ENCODE measurements at places on chromosomes 7 and 10. TPM values are rescaled to one million over a fixed set of nuclear protein-coding genes. Genes with fewer than 3 reads are reported as not detected.

DNA sequence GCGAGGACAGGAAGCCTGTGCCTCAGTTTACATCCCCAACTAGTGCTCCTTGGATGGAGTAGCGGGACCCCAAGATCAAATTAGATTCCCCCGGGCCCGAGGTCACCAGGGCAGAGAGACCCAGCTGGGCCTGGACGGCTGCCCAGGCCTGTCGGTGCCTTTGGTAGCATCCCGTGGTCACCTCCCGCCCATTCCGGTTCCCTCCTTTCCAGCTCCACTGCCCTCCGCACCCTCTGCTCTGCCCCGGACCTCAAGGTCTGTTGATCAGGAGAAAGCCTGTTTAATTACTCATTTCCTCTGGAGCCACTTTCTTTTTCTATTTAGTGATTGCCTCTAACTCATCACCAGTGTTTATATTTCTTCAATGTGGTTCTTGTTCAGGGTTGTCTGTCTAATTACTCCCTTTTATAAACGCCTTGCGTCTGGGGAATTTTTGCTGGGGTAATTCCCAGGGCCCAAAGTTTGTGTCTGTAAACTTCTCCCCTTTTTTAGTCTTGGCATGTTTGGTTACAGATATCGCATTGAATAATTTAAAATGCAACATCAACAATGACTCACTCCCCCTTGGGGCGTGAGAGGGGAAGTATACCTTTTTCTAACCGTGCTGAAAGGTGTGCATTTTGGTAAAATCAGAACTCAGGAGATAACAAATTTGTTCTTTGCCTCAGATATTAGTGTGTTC lies 1.9 kb downstream of the FOXK1 start:
- no peaks in the 10 kb centered on the region for H3K36me3 ChIP-seq
- peaks cover 2% of the 10 kb centered on the region for H3K4me1 ChIP-seq
- DNase-seq: peak; percentile 35
- H3K27ac ChIP-seq: peak overlapping the region; percentile 96
- peak overlapping the region; percentile 90 for H3K4me3 ChIP-seq

ADO gene
- total RNA-seq: 13.9 TPM

RBP3 gene
- total RNA-seq: not detected

- H3K27ac ChIP-seq: no peak overlapping the region
- no peaks in the 10 kb centered on the region for H3K36me3 ChIP-seq
- no peaks in the 10 kb centered on the region for H3K27me3 ChIP-seq
- H3K4me1 ChIP-seq: no peaks in the 10 kb centered on the region
- no peak for DNase-seq
These were observed 30.3 kb upstream of the HERPUD2 start for GRCh38 chr7:35725280-35725680.

DNA sequence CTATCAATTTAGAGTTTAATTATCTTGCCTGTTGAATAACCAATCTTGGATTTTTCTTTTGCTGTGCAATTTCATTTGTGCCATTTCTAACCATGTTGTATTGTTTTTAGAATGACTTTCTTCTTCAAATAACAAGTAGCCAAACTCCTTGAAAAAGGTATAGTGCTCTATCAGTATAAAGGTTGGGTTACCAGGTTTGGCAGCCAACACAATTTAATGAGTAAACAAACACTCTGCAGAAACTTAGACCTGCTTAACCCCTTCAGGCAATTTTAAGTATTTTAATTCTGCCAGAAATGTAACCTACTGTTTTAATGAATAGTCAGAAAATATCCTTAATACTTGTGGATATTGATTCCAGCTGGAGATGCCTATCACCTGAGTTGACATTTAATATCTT lies 299.8 kb downstream of the ARL4A start:
- H3K4me3 ChIP-seq: no peak overlapping the region
- H3K4me1 ChIP-seq: no peaks in the 10 kb centered on the region
- no peaks in the 10 kb centered on the region for H3K27me3 ChIP-seq

GNG11 gene
- total RNA-seq: 25.4 TPM

- H3K36me3 ChIP-seq: no peaks in the 10 kb centered on the region
- no peaks in the 10 kb centered on the region for H3K27me3 ChIP-seq
- H3K4me3 ChIP-seq: no peak overlapping the region
- no peak overlapping the region for H3K27ac ChIP-seq
- no peak for DNase-seq
These were observed 972.8 kb upstream of the ZNF722 start for GRCh38 chr7:63025815-63026214.

EPHB6 gene
- total RNA-seq: 29.6 TPM

DNA sequence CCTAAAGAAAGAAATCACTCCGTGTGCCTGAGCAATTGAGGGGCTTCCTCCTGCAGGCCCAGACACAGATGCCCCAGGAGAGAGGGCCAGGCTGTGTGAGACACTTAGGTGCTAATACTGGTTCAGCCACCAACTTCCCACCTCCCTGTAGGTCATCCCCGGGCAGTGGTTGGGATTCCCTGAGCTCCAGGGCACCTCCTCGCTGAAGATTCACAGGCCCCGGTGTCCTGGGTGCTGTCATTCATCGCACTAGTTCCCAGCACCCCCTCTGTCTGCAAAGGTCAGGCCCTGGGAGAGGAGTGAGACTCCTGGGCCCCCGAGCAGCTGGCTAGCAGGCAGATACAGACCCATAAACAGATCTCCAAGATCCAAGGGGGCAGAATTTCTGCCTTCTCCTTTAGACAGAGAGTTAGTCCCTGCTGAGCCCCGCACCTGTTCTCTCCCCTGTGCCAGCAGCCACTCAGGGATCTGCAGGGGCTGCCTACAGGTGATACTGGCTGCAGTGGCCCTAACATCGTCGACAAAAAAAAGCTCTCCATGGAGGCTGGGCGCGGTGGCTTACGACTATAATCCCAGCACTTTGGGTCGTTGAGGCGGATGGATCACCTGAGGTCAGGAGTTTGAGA lies 38.2 kb upstream of the GTF2I start:
- H3K4me3 ChIP-seq: no peak overlapping the region
- DNase-seq: no peak
- no peaks in the 10 kb centered on the region for H3K4me1 ChIP-seq
- no peaks in the 10 kb centered on the region for H3K36me3 ChIP-seq

GRCh38 chr7:42232275-42232674 lies 4.7 kb downstream of the GLI3 start:
- H3K4me3 ChIP-seq: peak overlapping the region; percentile 8
- peaks cover 6% of the 10 kb centered on the region for H3K4me1 ChIP-seq
- H3K27me3 ChIP-seq: no peaks in the 10 kb centered on the region
- H3K36me3 ChIP-seq: no peaks in the 10 kb centered on the region
- peak overlapping the region; percentile 15 for H3K27ac ChIP-seq

GRCh38 chr7:3300221-3300650 lies 816 bp upstream of the SDK1 start:
- H3K4me3 ChIP-seq: peak overlapping the region; percentile 61
- no peaks in the 10 kb centered on the region for H3K4me1 ChIP-seq
- no peaks in the 10 kb centered on the region for H3K27me3 ChIP-seq
- H3K27ac ChIP-seq: peak overlapping the region; percentile 40

All from breast epithelium (tissue), 4 donors.